ENCODE measurements at places on chromosomes 3 and 15. TPM values are rescaled to one million over a fixed set of nuclear protein-coding genes. Genes with fewer than 3 reads are reported as not detected.

The FEZF2 gene
- not detected for total RNA-seq

The DZIP1L gene
- 42.3 TPM for total RNA-seq

The CA12 gene
- 114 TPM for total RNA-seq

The KLHL40 gene
- total RNA-seq = not detected

The ATP13A5 gene
- total RNA-seq = not detected

All from osteoblast (primary cell).